AG08395 (cell line): ENCODE measurements at places on chromosomes 13 and 19.

DNA sequence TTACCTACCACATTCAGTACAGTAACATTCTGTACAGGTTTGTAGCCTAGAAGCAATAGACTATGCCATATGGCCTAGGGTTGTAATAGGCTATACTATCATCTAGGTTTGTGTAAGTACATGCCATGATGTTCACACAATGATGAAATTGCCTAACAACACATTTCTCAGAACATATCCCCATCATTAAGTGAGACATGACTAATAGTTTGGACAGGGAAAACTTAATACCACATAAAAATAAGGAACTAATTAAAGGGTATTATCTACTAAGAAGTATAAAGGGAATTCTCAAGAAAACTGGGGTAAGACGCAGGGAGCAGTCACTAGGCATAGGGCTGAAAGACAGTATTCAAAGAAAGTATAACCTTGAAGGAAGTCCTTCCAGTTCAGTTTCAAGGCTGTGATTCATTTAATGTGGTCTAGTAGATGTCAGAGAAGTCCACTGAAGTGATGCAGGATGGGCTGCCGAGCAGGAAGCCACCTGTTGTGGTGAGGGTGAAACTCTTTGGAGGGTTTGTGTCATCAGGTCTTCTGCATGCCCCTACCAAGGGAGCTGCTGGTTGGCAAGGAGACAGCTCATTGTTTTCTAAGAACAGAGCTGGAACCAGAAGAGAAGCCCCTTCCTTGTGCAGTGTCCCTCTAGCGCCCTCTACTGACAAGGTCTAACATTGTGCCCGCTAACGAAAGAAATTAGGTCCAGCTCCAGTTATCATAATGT, 122.9 kb downstream of the OLFM4 start:
- DNase-seq, result peak; percentile 10

DNA sequence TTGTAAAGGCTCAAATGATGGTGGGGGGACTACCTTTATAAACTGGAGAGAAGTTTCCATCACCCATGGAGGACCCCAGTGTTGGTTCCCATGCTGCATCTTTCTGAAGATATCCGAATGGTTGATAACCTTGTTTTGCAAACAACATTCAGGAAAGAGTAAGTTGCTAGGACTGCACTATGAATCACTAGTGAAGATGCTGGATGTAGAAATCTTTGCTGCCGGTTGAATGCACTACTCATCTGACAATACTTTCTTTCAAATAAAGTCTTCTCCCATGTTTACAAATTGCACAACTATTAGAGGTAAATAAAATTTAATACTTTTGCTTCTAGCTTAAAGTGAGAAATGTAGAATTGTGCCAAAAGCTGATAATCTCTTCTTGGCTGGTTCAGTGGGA, 198.4 kb upstream of the SLITRK6 start:
- no peak for DNase-seq

GRCh38 chr13:33438918-33439317, 153.4 kb upstream of the STARD13 start:
- DNase-seq, result no peak

GRCh38 chr13:54347531-54347930, 1318.9 kb downstream of the OLFM4 start:
- DNase-seq, result no peak

DNA sequence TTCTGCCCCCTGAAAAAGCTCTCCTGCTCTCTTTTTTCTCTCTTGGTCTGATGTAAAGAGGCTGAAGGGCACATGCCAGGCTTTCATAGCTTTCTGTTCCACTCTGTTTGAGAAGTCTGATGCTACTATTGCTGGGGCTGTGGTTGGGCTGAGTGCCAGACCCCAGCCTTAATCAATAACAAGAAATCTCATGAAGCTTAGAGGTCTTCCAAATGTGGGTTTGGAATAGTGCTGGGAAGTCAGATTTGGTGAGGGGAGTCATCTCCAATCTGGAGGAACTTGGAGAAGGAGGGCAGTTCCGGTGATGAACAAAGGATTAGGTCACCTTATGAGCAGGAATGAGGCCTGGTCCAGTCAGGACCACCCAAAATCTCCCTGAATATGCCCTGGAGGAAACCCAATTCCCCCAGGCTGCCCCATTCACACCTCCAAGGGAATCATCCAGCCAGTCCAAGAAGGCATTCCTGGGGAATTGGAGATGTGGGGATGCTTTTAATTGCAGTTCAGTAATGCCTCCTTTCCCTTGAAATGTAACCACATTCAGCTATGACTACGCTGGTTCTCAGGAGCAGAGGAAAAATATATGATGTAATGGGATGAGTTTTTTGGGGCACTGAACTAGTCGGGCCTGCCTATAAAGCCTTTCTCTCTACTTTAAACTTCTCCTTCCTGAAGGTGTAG, 102.0 kb downstream of the STARD13 start:
- peak; percentile 53 for DNase-seq

DNA sequence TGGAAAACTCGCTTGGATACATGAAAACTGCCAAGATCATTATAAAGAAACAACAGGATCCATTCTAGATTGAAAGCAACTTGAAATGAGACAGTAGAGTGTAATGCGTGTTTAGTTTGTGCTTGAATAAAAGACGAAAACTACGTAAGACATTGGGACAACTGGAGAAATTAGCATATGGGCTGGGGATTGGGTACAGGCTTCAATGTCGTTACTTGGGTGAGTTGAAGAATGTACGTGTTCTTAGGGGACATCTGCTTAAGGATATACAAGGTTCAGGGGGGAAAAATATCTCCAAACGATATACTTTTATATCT, 471 bp upstream of the ERVK3-1 start:
- DNase-seq, result peak; percentile 11

DNA sequence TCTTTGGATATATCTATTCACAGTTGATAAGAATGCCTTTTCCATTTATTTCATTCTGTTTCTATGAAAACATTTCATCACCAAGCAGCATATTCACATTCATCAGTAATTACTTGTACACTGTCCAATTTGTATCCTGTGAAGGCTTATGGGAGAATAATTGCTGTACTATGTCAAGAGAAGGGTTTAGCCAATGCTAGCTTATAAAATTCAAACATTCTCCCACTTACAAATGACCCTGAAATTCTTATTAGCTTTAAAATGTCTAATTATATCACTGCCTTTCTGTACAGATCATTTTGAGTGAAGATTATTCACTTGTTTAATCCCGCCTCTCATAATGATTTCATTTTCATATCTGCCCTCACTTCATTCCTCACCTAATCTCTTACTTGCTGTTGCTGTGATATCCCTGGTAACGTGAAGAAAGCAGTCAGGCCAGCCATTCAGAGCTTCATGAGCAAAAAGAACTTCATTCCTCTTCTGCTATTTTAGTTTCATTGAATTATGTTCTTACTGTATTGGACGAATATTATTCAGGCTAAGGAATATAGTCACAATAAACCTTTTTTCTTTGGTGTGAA, 778.7 kb downstream of the OLFM4 start:
- no peak for DNase-seq

DNA sequence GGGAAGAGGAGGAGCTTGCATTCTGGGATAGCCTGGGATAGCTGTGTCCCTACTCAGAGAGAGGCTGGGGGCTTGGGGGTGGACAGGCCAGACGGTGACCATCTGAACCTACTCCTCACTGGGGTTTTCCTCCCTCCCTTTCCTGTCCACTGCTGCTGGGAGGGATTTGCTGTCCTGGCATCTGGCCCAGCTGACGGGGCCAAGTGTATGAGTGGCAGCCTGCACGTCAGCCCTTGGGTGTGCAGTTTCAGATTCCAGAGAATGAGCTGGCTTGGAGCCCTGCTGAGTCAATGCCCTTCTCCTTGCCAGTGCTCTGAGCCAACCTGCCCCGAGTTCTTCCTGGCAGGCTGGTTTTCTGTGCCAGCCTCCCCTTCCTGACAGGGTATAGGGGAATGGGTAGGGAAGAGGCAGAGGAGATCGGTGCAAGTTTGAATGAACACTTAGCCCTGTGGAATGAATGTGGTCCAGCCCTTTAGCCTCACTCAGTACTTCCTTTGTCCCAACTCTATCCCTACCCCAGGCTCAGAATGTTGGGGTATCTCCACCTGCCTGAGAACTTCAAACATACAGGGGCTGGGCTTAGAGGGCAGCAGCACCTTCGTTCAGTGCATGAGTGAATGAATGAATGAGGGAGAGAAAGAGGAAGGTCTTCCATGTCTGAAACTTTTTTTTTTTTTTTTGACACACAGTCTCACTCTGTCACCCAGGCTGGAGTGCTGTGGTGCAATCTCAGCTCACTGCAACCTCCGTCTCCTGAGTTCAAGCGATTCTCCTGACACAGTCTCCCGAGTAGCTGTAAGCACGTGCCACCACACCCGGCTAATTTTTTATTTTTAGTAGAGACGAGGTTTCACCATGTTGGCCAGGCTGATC, 1.8 kb upstream of the ANGPTL4 start:
- peak; percentile 96 for DNase-seq

GRCh38 chr13:44436589-44437337, 63.1 kb downstream of the SERP2 start:
- DNase-seq, result peak; percentile 94

- no peak for DNase-seq
These were observed 34.0 kb downstream of the KLF5 start for GRCh38 chr13:73092829-73093228.

- peak; percentile 88 for DNase-seq
These were observed 2.1 kb downstream of the TGFB1 start for GRCh38 chr19:41351339-41352245.

DNA sequence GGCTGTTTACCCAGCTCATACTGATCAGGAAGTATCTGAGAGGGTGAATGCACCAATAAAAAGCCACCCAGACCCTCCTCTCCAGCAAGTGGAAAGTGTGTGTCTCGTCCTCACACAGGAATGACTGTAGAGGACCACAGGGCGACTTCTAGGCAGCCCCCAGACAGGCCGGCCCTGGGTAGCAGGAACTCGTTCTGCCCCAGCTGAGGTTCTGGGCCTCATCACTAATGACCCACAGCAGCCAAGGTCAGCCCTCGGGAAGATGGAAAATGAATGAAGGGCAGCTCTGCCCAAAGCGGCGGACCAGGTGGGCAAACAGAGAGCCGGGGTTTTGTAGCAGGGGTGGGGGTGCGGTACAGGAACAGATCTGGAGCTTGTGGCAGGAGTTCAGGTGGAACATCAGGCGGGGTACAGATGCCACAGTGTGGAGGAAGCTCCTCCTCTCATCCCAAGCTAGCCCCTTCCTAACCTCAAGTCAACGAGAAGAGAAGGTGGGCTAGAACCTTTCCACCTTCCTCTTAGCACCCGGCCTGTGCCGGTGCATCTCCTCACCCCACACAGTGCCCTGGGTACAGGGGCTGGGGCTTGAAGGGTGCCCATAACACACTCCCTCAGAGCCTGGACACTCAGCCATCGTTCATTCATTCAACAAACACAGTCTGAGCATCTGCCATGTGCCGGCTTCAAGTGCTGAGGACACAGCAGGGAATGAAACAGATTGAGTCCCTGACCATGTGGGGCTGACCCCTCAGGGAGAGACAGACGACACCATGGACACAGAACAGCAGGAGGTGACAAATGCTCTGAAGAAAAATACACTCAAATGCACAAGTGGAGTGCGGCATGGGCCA, 36.2 kb downstream of the RFX2 start:
- DNase-seq, result no peak

GRCh38 chr13:109400209-109400608, 386.2 kb downstream of the IRS2 start:
- no peak for DNase-seq

- DNase-seq, result no peak
These were observed 68.9 kb downstream of the GADD45B start for GRCh38 chr19:2544576-2545415.

DNA sequence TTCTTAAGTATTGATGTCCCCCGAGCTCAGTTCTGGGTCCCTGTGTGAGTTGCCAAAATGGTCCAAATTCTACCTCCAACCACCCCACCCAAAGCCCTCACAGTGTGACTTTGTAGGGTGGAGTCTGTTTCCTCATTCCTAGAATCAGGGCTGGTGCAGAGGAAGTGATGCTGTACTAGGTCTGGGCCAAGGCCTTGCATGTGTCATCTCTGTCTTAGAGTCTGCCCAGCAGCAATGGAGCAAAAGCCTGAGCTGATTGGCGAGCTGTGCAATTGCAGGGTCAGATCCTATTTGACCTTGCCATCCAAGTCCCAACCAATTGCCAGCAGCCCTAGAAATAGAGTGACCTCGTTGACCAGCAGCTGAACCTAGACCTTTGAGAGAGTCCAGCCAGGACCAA, 97.0 kb upstream of the ANKRD10 start:
- DNase-seq, result peak; percentile 26

DNA sequence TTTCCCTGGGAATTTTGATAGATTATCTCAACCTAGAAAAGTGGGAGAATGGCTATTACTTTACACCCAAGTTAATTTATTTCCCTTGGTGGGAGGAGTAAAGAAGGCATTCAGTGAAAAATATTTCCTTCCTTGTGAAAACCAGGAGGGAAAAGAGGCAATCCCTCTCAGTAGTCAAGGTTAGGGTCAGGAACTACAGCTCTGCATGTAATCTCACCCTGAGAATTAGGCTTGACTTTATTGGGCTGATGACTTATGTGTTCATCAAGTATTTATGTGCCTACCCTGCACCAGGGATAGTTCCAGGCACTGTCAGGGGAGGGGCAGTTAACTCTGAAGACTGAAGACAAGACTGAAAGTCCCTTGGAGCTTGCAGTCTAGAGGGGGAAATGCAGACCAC, 281.8 kb downstream of the DLEU7 start:
- no peak for DNase-seq

GRCh38 chr13:94640721-94641120, 39.1 kb downstream of the GPR180 start:
- DNase-seq, result no peak
